NCI-H526 treated with DMSO at 0.1 percent for 48 hours (cell line): ENCODE measurements at places on chromosomes 12 and 14.
A peak's percentile ranks its signal among the peaks of the same experiment; 100 is the strongest.

GRCh38 chr12:131740626-131741025 is 29.7 kb downstream of the SFSWAP start:
- DNase-seq = no peak

GRCh38 chr12:128786741-128787391 is 36.9 kb downstream of the SLC15A4 start:
- no peak for DNase-seq

GRCh38 chr12:75818863-75819262 is 212.7 kb downstream of the PHLDA1 start:
- no peak for DNase-seq

- peak; percentile 40 for DNase-seq
These were observed 6.1 kb downstream of the CCDC184 start for GRCh38 chr12:48189331-48190125.

DNA sequence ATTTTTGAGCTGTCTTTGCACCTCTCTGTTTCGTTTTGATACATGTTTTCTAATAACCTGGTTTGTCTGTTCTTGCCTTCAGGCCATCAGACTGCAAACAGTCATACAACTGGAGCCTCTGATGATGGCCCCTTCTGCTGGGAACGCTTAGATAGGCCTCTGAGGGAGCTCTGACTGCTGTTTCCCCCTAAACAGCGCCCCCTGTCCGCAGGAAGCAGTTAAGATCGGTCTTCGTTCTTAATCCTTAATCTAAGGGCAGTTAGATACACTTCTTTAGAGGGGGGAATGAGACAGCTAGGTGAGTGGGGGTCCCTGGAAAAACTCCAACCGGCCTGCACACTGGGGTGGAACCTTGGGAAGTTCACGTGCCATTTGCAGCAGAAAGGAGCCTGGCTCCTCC is 1338.8 kb upstream of the SEL1L start:
- no peak for DNase-seq

- DNase-seq = peak; percentile 91
These were observed 1.4 kb downstream of the SERPINA11 start for GRCh38 chr14:94451091-94451771.

- no peak for DNase-seq
These were observed 168.1 kb downstream of the C12orf42 start for GRCh38 chr12:103327676-103328075.

DNA sequence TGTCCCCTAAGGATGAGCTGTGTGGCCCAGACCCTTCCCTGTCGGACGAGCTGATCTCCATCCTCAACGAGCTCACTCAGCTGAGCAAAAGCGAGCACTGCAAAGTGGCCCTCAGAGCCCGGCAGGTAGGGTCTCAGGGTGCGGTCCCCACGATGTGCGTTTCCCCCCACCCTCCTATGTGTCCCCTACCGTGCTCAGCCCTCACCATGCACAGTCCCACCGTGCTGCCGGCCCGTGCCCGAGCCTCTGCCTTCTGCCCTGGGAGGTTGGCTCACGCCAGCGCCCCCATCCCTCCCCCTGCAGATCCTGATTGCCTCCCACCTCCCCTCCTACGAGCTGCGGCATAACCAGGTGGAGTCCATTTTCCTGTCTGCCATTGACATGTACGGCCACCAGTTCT is 86.6 kb downstream of the FOXN4 start:
- DNase-seq = no peak
